Stimulated activated CD4-positive, alpha-beta T cell treated with anti-CD3 and anti-CD28 coated beads, TNF-alpha, amount 100 ng/mL, for 24 hours (primary cell): ENCODE measurements at places on chromosomes 5 and 9.

DNA sequence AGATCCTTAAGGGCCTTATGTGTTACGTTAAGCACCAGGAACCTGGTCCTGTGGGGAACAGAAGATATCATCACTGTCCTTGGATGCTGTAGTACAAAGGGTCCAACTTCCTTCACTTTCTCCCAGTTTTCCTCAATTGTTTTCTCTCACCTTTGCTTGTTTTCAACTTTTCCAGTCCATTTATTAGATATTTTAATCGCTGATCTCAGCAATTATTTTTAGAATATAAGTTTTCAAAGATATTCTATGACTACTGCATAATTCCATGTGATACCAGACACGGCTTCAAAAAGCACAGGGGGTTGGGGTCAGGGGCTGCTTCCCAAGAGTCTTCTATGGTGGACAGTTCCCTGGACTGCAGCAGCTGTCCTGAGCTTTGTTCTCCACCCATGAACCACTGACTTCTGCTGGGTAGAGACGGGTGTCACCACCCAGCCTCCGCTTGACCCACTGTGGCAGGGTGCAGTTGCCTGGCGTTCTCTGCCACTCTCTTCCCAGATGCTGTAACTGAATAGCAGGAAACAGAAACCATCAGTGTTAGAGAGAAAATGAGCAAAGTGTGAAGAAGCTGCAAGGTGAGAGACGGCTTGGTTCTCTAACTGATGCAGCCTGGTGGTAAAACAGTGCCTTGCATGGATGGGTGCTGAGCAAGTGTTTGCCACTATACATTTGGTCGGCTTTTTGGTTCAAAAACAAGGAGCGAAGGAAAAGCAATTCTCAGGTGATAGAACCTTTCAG lies 383.0 kb downstream of the RAB3C start:
- no peak for DNase-seq

- DNase-seq: no peak
Measured at GRCh38 chr5:74092766-74093165, 466.8 kb downstream of the ARHGEF28 start.

GRCh38 chr5:6108540-6108848 lies 269.9 kb downstream of the MED10 start:
- DNase-seq: no peak

- no peak for DNase-seq
Measured at GRCh38 chr9:35978792-35979191, 20.8 kb upstream of the OR2S2 start.

- no peak for DNase-seq
Measured at GRCh38 chr5:103393101-103393754, 134.7 kb downstream of the MACIR start.

DNA sequence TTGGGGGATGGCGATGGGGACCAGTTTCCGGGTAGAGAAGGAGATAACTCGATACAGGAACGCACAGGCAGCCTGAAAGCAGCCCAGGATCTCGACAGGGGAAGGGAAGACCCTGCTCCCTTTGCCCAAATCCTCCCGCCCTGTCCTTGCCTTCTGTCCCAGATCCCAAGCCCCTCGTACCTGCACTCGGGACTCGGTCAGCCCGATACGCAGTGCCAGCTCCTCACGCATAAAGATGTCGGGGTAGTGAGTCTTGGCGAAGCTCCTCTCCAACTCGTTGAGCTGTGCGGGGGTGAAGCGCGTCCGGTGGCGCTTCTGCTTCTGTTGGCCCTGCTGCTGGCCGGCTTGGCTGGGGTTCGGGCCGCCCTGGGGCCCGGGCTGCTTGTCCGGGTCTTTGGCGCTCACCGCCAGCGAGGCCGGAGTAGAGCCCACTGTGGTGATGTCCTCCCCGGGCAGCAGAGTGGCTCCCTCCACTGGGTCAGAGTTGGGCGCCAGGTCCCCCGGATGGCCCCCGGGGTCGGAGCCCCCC lies 1.8 kb downstream of the OTP start:
- no peak for DNase-seq

GRCh38 chr5:41772785-41773442 lies 97.3 kb downstream of the OXCT1 start:
- no peak for DNase-seq

- no peak for DNase-seq
Measured at GRCh38 chr5:43362725-43363435, 49.3 kb downstream of the CCL28 start.

GRCh38 chr9:130866474-130866965 lies 30.1 kb downstream of the QRFP start:
- peak; percentile 13 for DNase-seq

GRCh38 chr5:121296356-121296755 lies 555.3 kb upstream of the FTMT start:
- no peak for DNase-seq
